HFF-Myc (cell line): ENCODE measurements at places on chromosomes 13 and 19.

- DNase-seq, result no peak
These were observed 57.2 kb upstream of the C1QTNF9 start for GRCh38 chr13:24252136-24252535.

- no peak for DNase-seq
These were observed at the start of gene AKAP11 for GRCh38 chr13:42272115-42272803. AKAP11 (plus strand) TSS chr13:42272152; CDS start chr13:42286349, 14,197 bp downstream.

DNA sequence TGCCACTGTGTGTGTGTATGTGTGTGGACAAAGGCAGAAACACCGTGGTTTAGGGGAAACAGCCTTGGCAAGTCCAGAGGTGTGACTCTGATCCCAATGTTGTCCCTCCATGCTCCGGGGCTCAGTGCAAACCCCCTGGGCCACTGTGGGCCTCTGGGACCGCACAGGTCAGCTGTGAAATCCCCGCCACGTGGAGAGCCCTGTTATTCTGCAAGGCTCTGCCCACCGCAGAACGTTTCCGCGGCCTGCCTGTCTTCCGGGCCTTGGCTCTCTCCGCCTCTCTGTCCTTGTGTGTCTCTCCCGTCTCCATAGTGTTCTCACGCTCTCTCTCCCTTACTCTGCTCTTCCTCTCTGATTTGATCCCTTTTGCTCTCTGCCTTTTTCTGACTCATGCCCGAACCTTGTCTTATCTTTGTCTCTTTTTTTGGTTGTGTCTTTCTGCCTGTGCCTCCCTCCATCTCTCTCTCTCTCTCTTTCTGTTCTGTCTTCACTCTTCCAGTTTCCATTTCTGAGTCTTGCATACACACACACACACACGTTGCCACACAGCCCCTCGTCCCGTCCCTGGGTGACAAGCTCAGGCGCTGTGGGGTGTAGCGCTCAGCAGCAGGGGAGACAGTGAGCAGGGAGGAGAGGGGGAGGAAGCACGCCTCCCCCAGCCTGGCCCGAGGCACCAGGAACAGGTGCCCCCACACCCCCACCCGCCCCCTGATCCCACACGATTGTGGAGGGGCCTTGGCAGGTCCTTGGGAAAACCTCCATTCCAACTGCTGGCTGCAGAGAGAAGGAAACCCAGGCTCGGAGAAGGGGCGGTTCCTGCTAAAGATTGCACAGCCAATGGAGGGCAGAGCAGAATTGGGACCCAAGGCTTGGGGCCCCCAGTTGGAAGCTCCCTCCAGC is 3.0 kb downstream of the TTYH1 start:
- no peak for DNase-seq

DNA sequence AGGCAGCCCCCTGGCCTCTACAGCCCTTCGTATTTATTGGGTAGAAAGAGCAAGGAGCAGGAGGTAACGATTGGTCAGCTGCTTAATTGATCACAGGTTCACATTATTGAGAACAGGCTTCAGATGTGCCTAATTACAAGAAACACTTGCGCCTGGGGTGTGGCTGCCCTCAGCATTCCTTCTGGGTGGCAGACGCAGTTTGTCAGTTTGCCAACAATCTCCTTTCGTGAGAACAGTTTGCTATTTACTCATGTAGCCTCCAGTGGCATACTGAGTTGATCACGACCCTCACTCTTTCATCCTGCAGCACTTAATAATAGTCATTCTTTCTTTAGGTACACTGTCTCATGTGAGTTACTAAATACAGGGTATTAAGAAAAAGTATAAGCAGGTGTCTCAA is 985.6 kb downstream of the SLITRK5 start:
- no peak for DNase-seq

- DNase-seq, result no peak
These were observed 539.9 kb downstream of the OLFM4 start for GRCh38 chr13:53568491-53568890.
